Activated naive CD8-positive, alpha-beta T cell treated with anti-CD3 and anti-CD28 coated beads for 36 hours (primary cell): ENCODE measurements at places on chromosomes 3 and 15.

DNA sequence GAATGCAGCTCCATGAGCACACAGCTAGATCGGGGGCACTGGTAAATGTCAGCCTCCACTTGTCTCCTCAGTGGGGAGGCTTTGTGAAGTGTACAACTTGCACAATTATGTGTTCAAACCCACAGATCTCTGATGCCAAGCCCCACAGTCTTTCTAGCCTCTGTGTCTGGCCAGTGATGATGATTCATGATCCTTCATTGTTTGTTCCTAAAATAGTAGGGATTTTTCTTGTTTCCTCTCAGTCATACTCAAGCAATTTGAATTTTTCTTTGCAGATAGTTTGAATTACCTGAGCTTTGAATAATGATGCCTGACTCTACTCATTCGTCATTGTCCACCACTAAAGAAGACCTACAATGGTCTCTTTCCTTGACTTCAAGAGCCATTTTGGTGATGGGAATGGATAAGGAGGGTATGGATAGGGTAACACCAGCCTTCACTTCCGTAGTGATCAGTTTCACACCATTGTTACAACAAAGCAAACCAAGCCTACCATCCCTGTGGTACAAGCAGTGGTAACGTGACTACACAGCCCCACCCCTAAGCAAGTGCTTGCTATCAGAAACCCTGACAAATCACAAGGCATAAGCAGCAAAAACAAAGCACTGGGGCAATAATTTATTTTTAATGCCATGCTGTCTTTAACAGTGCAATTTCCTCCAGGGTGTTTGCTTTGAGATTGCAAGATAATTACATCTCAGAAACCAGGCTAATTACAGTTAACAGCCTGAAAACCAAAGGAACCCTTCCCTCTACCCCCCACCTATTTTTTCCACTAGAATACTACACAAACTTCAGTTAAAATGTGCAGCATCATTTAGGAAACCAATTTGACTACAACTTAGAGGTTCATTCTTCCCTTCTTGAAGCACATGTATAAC, 114.1 kb upstream of the PPP2R3A start:
- H3K4me1 ChIP-seq, result no peaks in the 10 kb centered on the region

- H3K36me3 ChIP-seq, result no peaks in the 10 kb centered on the region
- H3K27me3 ChIP-seq, result no peaks in the 10 kb centered on the region
- peak overlapping the region; percentile 18 for H3K4me3 ChIP-seq
- peaks cover 23% of the 10 kb centered on the region for H3K4me1 ChIP-seq
These were observed 541.3 kb downstream of the UNC13C start for GRCh38 chr15:54519577-54519976.

- DNase-seq, result peak; percentile 31
- H3K4me3 ChIP-seq, result peak overlapping the region; percentile 91
- peaks cover 6% of the 10 kb centered on the region for H3K27me3 ChIP-seq
- peaks cover 50% of the 10 kb centered on the region for H3K36me3 ChIP-seq
These were observed 758 bp downstream of the SELENOK start for GRCh38 chr3:53890726-53891475.

GRCh38 chr3:127114337-127115070, 78.4 kb upstream of the PRR23E start:
- DNase-seq, result no peak
- no peaks in the 10 kb centered on the region for H3K36me3 ChIP-seq
- H3K4me3 ChIP-seq, result no peak overlapping the region
- H3K4me1 ChIP-seq, result no peaks in the 10 kb centered on the region
- no peaks in the 10 kb centered on the region for H3K27me3 ChIP-seq

GRCh38 chr15:71043373-71043772, 71.9 kb upstream of the THSD4 start:
- no peak for DNase-seq
- no peak overlapping the region for H3K4me3 ChIP-seq
- H3K36me3 ChIP-seq, result no peaks in the 10 kb centered on the region
- H3K27ac ChIP-seq, result no peak overlapping the region
- H3K4me1 ChIP-seq, result no peaks in the 10 kb centered on the region
- peaks cover 31% of the 10 kb centered on the region for H3K27me3 ChIP-seq

GRCh38 chr15:20657084-20657483, 115.5 kb upstream of the GOLGA6L6 start:
- H3K27me3 ChIP-seq, result no peaks in the 10 kb centered on the region
- DNase-seq, result no peak

DNA sequence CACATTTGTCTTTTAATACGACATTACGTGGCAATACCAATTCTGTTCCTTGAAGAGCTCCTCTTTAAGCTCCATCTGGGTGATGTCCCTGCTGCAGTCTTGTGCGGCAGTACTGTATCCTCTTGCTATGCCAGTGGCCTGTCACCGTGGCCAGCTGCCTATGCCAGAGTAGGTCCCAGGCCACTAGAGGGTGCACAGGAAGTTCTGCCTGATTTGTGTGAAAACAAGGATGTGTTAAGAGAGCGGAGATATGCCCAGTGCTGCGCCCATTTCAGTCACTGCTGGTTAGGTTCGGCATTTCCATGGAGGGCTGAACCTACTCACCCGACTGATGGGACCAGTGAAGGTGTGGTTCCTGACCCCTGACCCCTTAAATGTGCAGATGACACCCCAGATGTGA, 25.2 kb downstream of the NIPA1 start:
- no peak for DNase-seq
- H3K36me3 ChIP-seq, result peaks cover 2% of the 10 kb centered on the region
- no peaks in the 10 kb centered on the region for H3K27me3 ChIP-seq
- H3K4me3 ChIP-seq, result no peak overlapping the region
- H3K27ac ChIP-seq, result no peak overlapping the region

DNA sequence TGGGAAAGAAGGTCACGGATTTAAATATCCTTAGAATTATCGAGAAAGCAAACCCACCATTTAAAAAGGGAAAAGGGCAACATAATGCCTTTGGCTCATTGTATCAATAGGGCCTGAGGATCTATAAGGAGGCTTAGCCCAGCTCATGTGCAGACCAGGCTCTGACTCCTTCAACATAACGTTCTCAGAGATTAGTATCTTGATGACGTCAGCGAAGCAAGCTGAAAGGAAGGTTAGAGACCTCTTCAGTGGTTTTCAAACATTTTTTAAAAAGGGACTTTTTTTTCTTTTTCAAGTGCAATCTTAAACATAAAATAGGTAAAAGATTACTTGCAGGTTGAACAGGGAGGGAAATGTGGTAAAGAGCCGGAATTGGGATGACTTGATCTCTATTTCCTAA, 463.9 kb upstream of the ADAMTS9 start:
- DNase-seq, result no peak
- no peaks in the 10 kb centered on the region for H3K27me3 ChIP-seq
- H3K4me3 ChIP-seq, result no peak overlapping the region
- no peaks in the 10 kb centered on the region for H3K36me3 ChIP-seq
- H3K27ac ChIP-seq, result no peak overlapping the region
- no peaks in the 10 kb centered on the region for H3K4me1 ChIP-seq

GRCh38 chr15:25689592-25689991, 173.5 kb downstream of the ATP10A start:
- H3K36me3 ChIP-seq, result peaks cover 14% of the 10 kb centered on the region
- H3K4me3 ChIP-seq, result no peak overlapping the region
- no peak overlapping the region for H3K27ac ChIP-seq
- no peak for DNase-seq
- H3K27me3 ChIP-seq, result no peaks in the 10 kb centered on the region

DNA sequence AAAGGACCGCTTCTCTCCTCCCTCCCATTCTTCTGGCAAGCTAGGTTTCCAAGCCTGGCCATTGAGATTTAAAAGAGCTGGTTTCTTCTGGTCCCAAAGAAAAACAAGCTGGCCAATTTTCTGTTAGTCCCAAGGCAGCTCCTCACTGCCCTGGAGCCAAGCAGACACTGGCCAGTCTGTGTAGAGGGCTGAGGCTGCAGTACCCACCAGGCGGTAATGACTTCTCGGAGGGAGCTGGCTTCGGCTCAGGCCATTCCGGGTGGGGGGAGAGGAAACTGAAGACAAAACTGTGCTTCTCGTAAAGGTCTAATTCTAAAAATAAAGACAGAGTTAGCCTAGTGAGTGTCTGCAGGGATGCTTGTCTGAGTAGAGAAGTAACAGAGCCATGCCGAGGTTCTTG, 78.5 kb upstream of the SMAD3 start:
- H3K4me1 ChIP-seq, result peaks cover 3% of the 10 kb centered on the region
- no peak overlapping the region for H3K27ac ChIP-seq
- no peak for DNase-seq
- no peak overlapping the region for H3K4me3 ChIP-seq
- peaks cover 12% of the 10 kb centered on the region for H3K27me3 ChIP-seq

DNA sequence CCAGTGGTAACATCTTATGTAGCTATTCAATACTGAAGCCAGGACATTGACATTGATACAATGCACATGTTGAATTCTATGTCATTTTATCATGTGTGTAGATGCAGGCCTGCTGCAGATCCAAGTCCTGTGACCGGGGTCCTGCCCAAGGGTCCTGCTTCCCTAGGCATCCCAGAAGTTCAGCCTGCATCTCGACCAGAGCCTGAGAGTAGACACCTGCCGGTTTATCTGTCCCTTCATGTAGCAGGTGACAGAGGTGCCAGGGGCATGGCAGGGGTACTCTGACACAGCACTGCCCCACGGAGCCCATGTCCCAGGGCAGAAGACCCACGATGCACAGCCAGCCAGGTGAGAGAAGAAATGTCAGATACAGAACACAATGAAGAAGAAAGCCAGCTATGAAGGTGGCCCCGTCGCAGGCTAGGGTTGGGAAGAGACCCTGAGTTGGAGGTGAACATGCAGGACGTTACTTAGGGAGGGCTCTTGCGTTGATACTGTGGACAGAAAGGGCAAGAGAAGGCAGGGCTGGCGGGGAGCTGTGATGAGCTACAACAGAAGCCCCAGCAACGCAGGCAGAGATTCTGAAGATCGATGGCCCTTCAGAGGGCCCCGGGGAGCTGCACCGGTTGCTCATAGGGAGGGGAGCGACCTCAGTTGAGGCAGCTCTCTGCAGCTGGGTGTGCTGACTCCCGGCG, 51.0 kb downstream of the TPRA1 start:
- H3K27me3 ChIP-seq, result peaks cover 4% of the 10 kb centered on the region
- no peak overlapping the region for H3K27ac ChIP-seq

- H3K4me1 ChIP-seq, result peaks cover 4% of the 10 kb centered on the region
- H3K27me3 ChIP-seq, result no peaks in the 10 kb centered on the region
- H3K36me3 ChIP-seq, result no peaks in the 10 kb centered on the region
- no peak overlapping the region for H3K27ac ChIP-seq
These were observed 23.7 kb downstream of the PLXND1 start for GRCh38 chr3:129582799-129583198.

- H3K27me3 ChIP-seq, result no peaks in the 10 kb centered on the region
- no peaks in the 10 kb centered on the region for H3K36me3 ChIP-seq
- no peak overlapping the region for H3K4me3 ChIP-seq
- no peak overlapping the region for H3K27ac ChIP-seq
- H3K4me1 ChIP-seq, result no peaks in the 10 kb centered on the region
These were observed 45.7 kb upstream of the PLSCR5 start for GRCh38 chr3:146650691-146651442.

GRCh38 chr3:123899300-123899865, 15.3 kb upstream of the MYLK start:
- no peaks in the 10 kb centered on the region for H3K36me3 ChIP-seq
- no peak for DNase-seq
- H3K4me3 ChIP-seq, result no peak overlapping the region
- H3K27me3 ChIP-seq, result peaks cover 14% of the 10 kb centered on the region

GRCh38 chr3:53024315-53024714, 21.6 kb downstream of the SFMBT1 start:
- no peak overlapping the region for H3K4me3 ChIP-seq
- peaks cover 38% of the 10 kb centered on the region for H3K4me1 ChIP-seq
- peaks cover 10% of the 10 kb centered on the region for H3K36me3 ChIP-seq
- no peaks in the 10 kb centered on the region for H3K27me3 ChIP-seq

GRCh38 chr15:51749307-51749706, 2.1 kb upstream of the TMOD2 start:
- peaks cover 3% of the 10 kb centered on the region for H3K36me3 ChIP-seq
- DNase-seq, result no peak
- peaks cover 16% of the 10 kb centered on the region for H3K4me1 ChIP-seq
- no peak overlapping the region for H3K4me3 ChIP-seq

GRCh38 chr15:79213650-79214049, 68.9 kb upstream of the ANKRD34C start:
- DNase-seq, result no peak
- no peak overlapping the region for H3K4me3 ChIP-seq
- no peak overlapping the region for H3K27ac ChIP-seq
- peaks cover 74% of the 10 kb centered on the region for H3K27me3 ChIP-seq
- H3K4me1 ChIP-seq, result no peaks in the 10 kb centered on the region

DNA sequence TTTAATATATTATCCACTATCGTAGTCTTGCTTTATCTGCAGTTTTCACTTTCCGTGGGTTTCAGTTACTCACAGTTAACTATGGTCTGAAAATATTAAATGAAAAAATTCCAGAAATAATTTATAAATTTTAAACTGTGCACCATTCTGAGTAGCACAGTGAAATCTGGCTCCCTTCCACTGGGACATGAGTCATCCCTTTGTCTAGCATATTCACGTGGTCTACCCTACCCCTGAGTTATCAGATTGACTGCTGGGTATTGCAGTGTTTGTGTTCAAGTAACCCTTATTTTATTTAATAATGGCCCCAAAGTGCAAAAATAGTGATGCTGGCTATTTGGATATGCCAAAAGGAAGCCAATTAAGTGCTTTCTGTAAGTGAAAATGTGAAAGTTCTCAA, 539.5 kb upstream of the AGTR1 start:
- H3K27me3 ChIP-seq, result no peaks in the 10 kb centered on the region
- no peaks in the 10 kb centered on the region for H3K36me3 ChIP-seq
- no peaks in the 10 kb centered on the region for H3K4me1 ChIP-seq
- no peak for DNase-seq
- H3K27ac ChIP-seq, result no peak overlapping the region

- no peaks in the 10 kb centered on the region for H3K27me3 ChIP-seq
- H3K36me3 ChIP-seq, result no peaks in the 10 kb centered on the region
- no peak for DNase-seq
These were observed 267.7 kb downstream of the PTPRG start for GRCh38 chr3:61828880-61829721.

- no peak overlapping the region for H3K4me3 ChIP-seq
- H3K27me3 ChIP-seq, result peaks cover 31% of the 10 kb centered on the region
- H3K36me3 ChIP-seq, result peaks cover 2% of the 10 kb centered on the region
- no peaks in the 10 kb centered on the region for H3K4me1 ChIP-seq
These were observed 17.5 kb downstream of the LMCD1 start for GRCh38 chr3:8519156-8519555.

GRCh38 chr15:66767240-66767659, 65.2 kb downstream of the SMAD6 start:
- H3K4me1 ChIP-seq, result peaks cover 7% of the 10 kb centered on the region
- no peak overlapping the region for H3K27ac ChIP-seq
- peaks cover 39% of the 10 kb centered on the region for H3K27me3 ChIP-seq
- H3K4me3 ChIP-seq, result no peak overlapping the region
- no peaks in the 10 kb centered on the region for H3K36me3 ChIP-seq

GRCh38 chr15:31474059-31474868, 147.6 kb downstream of the KLF13 start:
- no peaks in the 10 kb centered on the region for H3K27me3 ChIP-seq
- peaks cover 33% of the 10 kb centered on the region for H3K36me3 ChIP-seq
- H3K27ac ChIP-seq, result peak overlapping the region; percentile 95
- H3K4me1 ChIP-seq, result peaks cover 52% of the 10 kb centered on the region
- DNase-seq, result peak; percentile 36
- H3K4me3 ChIP-seq, result peak overlapping the region; percentile 79

GRCh38 chr15:23444269-23444668, 2.8 kb downstream of the GOLGA6L2 start:
- H3K4me3 ChIP-seq, result no peak overlapping the region
- H3K27ac ChIP-seq, result no peak overlapping the region
- H3K27me3 ChIP-seq, result peaks cover 11% of the 10 kb centered on the region
- no peaks in the 10 kb centered on the region for H3K36me3 ChIP-seq
- DNase-seq, result no peak
- no peaks in the 10 kb centered on the region for H3K4me1 ChIP-seq

- H3K36me3 ChIP-seq, result peaks cover 2% of the 10 kb centered on the region
- no peak overlapping the region for H3K4me3 ChIP-seq
- no peaks in the 10 kb centered on the region for H3K27me3 ChIP-seq
- no peak for DNase-seq
These were observed 227.7 kb upstream of the CD96 start for GRCh38 chr3:111314181-111314873.
